ENCODE measurements at places on chromosomes 3 and 15.

DNA sequence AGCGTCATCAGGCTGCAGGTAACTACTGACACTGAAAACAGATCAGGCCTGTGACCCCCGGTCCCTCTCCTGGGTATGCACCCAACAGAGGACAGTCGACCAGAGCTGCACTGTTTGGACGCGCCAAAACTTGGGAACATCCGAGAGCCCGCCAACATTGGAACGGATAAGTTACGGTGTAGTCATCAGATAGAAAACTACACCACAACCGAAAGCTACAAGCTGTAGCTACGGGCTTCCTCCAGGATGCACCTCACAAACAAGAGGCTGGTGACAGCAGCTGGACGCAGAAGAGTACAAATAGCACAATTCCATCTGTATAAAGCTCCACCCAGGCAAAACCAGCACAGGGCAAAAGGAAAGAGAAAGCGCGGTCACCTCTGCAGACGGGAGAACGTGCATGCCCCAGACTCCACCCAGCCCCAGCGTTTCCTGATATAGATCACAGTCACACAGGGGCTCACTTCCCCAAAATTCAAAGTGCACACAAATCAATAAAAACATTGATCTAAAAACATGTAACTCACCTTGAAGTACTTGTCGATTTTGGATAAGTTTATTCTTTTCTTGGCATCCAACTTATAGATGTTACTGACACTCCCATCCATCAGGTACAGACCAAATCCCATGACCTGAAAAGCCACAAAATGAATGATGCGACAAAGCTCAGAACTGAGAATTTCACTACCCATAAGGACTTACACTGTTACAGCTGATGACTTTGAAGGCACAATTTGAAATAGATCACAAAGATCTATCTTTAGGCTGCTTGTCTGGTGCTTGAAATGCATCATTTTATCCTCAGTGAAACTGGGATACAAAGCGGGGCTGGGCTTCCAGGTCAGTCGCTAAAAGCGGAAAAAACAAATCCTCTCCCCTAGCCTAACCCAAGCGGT, 43.3 kb downstream of the CYFIP1 start:
- no peak for DNase-seq

DNA sequence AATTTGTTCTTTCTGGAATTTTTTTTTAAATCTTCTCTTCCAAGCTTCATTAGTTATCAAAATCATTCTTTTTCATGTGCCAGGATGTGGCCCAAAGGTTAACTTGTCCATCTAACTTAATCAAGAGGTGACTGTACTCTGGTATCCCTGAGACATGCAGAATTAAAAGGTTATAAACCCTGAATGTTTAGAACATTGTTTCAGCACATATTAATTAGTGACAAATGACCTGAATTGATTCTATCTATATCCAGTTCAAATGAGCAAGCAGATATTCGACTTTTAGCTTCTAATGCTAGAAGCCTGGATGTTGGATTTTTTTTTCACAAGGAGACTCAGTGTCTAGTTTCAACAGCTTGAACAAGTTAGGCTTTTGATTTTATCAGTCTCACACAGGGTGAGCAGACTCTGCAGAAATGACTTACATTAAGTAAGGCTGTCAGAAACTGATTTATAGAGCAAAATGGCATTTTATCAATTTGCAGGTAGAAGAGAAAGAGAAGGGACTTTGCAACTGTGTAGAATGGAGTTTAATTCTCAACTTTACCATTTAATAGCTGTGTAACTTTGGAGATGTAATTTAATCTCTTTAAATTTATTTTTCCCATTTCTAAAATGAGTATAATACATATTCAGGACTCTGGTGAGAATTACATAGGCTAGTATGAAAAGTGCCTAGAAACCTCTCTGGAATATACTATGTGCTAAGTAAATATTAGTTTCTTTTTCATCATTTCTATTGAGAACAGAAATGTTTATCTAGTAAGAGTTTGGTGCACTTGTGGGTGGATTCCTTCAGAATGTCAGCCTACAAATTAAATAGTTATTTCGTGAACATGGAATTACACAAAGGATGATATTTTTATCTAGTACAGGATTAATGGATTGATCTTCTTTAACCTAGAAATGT, 100.0 kb downstream of the ALCAM start:
- no peak for DNase-seq

DNA sequence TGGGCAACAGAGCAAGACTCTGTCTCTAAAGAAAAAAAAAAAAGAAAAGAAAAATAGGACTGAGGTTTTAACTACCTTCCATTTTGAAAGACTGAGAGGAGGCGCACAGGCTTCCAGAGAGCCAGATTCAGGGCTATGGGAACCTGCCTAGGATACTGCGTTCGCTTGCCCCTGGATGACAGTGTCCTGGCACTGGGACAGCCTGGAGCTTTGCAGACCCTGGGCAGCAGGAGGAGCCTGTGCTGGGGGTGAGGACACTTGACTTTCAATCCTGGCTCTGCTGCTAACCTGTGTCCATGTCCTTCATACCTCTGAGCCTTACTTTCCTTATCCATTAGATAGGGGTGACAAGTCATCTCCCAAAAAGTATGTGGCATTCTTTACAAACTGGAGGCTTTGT, 31.2 kb downstream of the CD276 start:
- no peak for DNase-seq

GRCh38 chr15:67296684-67297083, 42.1 kb downstream of the IQCH start:
- DNase-seq, result no peak

DNA sequence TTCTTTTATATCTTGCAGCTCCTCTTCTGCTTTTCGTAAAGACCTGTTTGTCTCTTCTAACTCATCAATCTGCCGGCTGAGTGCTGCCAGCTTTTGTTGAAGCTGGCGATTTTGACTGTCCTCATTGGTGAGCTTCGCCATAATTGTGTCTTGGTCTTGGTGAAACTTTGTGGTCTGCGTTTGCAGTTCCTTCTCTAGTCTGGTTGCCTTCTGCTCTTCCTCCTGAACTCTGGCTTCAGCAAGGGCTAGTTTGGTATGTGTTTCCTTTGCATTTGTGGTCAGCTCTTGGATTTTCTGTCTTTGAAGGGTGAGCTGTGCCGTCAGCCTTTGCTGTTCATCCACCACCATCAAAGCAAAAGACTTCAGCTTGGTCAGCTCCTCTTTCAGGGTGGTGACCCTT, 32.9 kb downstream of the CMSS1 start:
- no peak for DNase-seq

DNA sequence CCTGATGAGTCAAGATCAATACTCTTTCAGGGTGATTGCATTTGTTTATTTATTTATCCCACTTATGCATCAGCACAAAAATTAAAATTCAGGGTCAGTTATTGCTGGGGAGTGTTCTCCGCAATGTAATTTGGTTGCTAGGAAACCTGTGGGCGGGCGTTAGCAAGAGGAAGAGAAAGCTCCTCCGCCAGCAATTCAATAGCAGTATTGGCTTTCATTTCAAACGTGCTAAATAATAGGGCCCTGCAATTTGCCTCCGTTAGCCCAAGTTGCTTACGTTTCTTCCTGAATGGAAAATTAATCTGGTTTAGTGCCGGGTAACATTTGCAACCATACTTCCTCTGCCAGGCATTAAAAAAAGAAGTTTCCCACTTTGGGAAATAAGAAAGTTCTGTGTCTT, 35.5 kb upstream of the PLCL2 start:
- DNase-seq, result peak; percentile 85

GRCh38 chr3:194475978-194476377, 10.8 kb downstream of the ATP13A3 start:
- no peak for DNase-seq

DNA sequence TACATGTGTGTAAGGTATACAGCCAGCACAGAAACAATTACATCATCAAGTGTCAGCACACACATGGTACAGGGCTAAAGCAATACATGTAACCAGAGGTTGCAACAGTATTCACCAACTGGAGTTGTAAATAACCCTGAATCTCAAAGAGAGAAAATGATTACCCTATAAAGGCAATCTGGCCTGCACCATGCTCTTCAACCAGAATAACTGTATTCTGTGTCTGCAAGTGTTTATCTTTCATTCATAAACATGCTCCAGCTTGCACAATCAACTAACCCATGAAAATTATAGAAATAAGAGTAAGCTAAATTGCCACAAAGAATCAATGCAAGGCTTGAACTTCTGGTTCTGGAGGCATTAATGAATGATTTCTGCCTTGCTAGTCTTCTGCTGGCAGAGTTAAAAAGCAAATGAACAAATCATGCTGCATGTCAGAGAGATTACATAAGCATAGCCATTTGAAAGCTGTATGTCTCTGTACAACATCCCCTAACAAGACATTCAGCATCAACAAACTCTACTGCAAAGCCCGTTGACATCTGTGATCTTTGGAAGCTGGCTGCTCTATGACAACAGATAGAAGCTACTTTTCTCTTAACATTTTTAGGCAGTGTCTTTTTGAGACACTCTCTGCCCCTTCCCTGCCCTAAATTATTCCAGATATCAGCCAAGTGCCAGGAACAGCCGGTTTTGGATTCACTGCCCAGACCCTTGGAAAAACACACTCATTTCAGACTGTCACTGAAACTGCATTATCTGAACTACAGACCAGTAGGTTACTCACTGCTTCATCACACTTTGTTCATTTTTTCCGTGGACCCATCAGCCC, 871.0 kb downstream of the OTOL1 start:
- DNase-seq, result no peak

- no peak for DNase-seq
These were observed 73.3 kb downstream of the USP13 start for GRCh38 chr3:179726075-179726699.

GRCh38 chr15:65916664-65917406, 47.5 kb downstream of the RAB11A start:
- peak; percentile 15 for DNase-seq

GRCh38 chr3:62732183-62732904, 142.9 kb downstream of the CADPS start:
- DNase-seq, result no peak

DNA sequence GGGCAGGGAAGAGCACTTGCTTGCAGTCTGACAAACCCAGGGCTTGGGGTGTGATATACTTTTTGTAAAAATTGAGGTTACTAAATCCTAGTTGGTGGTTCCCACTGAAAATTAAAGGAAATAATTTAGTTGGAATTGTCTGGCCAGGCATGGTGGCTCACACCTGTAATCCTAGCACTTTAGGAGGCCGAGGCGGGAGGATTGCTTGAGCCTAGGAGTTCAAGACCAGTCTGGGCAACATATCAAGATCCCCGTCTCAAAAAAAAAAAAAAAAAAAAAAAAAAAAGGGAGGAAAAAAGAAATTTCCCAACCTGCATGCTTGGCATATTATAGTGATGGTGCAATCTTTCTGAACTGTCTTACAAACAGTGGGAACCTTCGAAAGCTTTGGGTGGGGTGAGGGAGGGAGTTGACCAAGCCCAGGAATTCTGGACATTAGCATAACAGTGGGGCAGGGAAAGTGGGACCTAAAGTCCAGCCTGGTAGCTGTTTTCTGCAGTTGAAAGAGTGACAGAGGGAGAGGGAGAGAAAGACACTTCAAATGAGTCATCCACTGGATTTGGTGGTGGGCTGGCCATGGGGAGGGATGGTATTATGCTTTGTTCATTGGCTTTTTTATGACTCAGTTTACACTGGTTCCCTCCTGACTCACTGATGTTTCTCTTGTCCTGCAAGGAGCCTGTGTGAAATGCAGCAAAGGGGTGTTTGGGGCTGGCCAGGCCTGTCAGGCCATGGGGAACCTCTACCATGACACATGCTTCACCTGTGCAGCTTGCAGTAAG, 41.1 kb downstream of the LIMD1 start:
- no peak for DNase-seq

DNA sequence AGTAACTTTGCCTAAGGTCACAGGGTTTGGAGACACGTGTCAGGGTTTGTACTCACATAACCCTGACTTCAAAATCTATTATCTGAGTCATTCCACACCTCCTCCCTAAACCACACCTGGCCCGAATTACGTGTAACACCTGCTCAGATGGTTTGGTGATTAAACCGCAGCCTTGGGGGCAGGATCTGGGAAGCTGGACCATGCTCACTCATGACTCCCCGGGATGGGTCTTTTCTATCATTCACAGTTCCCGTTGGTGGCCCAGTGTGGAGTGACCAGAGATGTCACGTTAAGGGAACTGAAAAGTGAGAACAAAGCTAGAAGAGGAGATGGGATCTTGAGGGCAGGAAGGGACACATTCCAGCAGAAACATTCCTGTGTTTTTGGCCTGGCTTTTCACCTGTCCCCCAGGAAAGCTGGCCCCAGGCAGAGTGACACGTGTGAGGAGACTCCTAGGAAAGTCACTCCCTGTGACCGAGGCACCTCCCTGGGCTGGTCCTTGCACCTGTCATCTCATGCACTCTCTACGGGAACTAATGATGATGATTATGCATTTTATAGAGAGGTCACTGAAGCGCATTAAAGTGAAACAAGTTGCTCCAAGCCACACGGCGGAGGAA, 75.4 kb upstream of the POMGNT2 start:
- peak; percentile 58 for DNase-seq

Data from CD4-positive, alpha-beta T cell treated with Interleukin-17A for 1 hour (primary cell).